ENCODE measurements at places on chromosomes 7 and 10.

DNA sequence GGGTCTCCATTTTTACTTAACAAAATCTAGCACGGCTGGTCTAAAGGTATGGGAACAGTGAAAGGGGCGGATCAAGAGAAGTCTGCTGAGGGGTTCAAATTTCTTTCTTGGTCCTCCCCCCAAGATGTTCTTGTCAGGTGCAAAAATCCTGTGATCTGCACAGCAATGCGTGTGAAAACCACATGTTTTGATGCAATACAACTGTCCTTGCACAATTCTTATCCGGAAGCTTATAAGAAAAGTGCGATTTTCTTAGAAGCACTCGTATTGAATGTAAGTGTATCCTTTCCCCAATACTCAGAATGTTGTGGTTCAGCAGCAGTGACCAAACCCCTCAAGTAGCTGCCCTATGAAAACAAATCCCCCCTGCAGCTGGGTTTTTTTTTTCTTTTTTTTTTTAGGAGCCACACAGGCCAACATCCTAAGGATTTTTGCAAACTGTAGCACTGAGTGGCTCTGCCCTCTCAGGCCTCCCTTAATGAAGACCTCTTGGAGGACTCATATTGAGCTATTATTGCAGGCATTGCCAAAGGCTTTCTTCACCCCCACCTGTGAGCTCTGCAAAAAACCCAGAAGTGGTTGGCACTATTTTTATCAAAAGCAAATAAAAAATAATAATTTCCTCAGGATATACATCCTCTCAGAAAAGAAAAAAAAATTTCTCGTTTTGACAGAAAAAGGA lies 151.9 kb upstream of the ITGB1 start:
- no peak for DNase-seq
- H3K4me3 ChIP-seq, result no peak overlapping the region
- no peaks in the 10 kb centered on the region for H3K4me1 ChIP-seq
- H3K27me3 ChIP-seq, result peaks cover 5% of the 10 kb centered on the region

- peaks cover 39% of the 10 kb centered on the region for H3K36me3 ChIP-seq
- DNase-seq, result peak; percentile 73
- no peaks in the 10 kb centered on the region for H3K27me3 ChIP-seq
- peaks cover 5% of the 10 kb centered on the region for H3K4me1 ChIP-seq
- no peak overlapping the region for H3K27ac ChIP-seq
- no peak overlapping the region for H3K4me3 ChIP-seq
Observed at GRCh38 chr10:70880077-70880534, 8.3 kb downstream of the PCBD1 start.

DNA sequence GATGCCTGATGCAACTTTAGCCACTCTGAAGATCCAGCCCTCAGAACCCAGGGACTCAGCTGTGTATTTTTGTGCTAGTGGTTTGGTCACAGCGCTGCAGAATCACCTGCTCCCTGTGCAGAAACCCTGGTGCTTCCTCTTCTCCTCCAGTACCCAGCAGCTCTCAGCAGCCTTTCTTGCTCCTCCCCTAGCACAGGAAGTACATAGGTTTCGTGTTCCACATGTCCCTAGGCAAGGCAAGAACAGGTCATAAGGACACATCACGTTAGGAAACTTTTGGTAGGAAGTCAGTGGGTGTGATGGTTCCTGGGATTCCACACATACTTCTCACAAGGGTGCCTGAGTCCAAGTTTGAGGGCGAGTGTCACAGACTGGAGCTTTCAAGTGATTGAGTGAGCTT lies 167.9 kb upstream of the PRSS1 start:
- DNase-seq, result no peak
- H3K4me3 ChIP-seq, result no peak overlapping the region
- no peaks in the 10 kb centered on the region for H3K27me3 ChIP-seq
- H3K27ac ChIP-seq, result no peak overlapping the region
- no peaks in the 10 kb centered on the region for H3K36me3 ChIP-seq

GRCh38 chr10:59852670-59853069 lies 53.7 kb downstream of the CCDC6 start:
- H3K36me3 ChIP-seq, result no peaks in the 10 kb centered on the region
- H3K4me1 ChIP-seq, result peaks cover 3% of the 10 kb centered on the region
- no peak overlapping the region for H3K4me3 ChIP-seq
- no peak for DNase-seq
- no peak overlapping the region for H3K27ac ChIP-seq

DNA sequence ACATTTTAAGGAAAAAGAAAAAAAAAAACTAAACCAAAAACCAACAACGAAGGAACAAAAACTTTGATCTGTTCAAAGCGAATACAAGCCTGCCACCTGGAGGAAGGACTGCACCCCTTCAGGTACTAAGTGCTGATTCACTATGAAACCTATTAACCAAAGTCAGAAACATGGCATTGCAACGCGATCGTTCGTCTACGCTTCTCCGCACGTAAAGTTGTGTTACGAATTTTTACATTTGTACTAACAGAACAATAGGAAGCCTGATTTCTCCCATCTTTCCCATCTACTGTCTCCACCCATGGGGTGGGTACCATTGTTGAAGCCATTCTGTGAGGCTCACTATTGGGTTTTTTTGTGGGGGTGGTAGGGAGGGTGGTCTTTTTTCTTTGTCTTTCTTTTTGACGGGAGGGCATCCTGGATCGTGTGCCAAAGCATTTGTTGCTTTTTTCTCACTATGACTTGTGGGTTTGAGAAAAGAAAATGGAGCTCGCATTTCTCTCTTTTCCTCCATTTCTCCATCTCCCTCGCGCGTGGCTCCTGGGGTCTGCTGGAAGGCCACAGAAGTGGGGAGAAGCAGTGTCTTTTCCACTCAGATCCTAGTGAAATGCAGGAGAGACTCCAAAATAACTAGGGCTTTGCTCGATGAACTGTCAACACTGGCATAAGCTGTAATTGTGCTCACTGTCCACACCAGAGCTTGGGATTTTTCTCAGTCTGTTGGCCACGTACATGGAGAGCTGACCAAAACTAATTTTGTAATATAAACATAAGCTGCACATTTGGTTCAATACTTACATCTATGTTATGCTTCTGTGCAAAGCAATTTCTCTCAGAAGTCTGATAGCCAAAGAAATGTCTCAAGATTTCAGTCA lies 100.9 kb upstream of the YAE1 start:
- H3K27ac ChIP-seq, result no peak overlapping the region
- no peak for DNase-seq
- H3K27me3 ChIP-seq, result no peaks in the 10 kb centered on the region
- H3K36me3 ChIP-seq, result no peaks in the 10 kb centered on the region
- no peaks in the 10 kb centered on the region for H3K4me1 ChIP-seq

GRCh38 chr7:47893238-47893637 lies 55.0 kb downstream of the PKD1L1 start:
- no peaks in the 10 kb centered on the region for H3K36me3 ChIP-seq
- H3K27ac ChIP-seq, result no peak overlapping the region
- no peak overlapping the region for H3K4me3 ChIP-seq
- no peak for DNase-seq

DNA sequence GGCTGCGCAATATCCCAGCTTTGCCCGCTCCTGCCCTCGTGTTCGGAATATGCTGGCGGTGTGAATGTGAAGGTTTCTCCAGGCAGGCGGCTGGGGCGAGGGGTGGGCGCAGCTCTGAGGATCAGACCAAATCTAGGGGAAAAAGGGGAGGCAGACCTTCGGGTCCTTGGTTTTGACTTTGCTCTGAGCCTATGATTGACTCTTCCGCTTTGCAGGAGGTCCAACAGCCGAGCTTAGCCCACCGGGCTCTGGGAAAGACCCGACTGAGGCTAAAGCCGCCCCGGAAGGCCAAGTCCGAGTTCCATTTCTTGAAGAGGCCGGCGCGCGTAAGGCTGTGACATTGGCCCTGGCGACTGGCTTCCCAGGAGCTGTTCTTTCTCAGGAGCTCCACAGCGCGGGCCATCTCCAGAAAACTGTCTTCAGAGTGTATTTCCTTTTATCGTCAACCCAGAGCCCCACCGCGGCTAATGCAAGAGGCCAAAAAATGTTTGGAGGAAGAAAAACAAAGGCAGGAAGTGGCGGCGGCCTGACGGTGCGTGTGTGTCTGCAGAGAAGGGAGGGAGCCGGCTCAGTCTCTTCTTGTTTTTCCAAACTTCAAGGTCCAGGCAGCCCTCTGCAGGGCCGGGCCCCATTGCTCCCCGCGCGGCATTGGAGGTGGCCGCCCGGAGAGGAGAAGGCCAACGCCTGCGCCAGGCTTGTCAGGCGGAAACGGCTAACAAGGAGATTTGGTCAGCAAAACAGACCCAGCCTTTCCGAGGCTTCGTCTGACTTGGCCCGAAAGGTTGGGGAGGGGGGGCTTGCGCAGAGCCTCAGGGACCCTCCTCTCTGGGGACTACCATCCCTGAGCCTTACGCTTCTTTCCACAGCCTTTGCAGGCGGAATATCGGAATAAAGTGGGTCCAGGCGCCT lies 3.6 kb upstream of the HOXA11 start:
- H3K4me1 ChIP-seq, result peaks cover 27% of the 10 kb centered on the region
- H3K4me3 ChIP-seq, result no peak overlapping the region
- peaks cover 48% of the 10 kb centered on the region for H3K27me3 ChIP-seq
- H3K36me3 ChIP-seq, result no peaks in the 10 kb centered on the region

- H3K27ac ChIP-seq, result no peak overlapping the region
- H3K4me3 ChIP-seq, result no peak overlapping the region
- H3K27me3 ChIP-seq, result no peaks in the 10 kb centered on the region
- no peaks in the 10 kb centered on the region for H3K36me3 ChIP-seq
- no peak for DNase-seq
- H3K4me1 ChIP-seq, result no peaks in the 10 kb centered on the region
Observed at GRCh38 chr10:71666639-71667386, 52.8 kb downstream of the C10orf105 start.

DNA sequence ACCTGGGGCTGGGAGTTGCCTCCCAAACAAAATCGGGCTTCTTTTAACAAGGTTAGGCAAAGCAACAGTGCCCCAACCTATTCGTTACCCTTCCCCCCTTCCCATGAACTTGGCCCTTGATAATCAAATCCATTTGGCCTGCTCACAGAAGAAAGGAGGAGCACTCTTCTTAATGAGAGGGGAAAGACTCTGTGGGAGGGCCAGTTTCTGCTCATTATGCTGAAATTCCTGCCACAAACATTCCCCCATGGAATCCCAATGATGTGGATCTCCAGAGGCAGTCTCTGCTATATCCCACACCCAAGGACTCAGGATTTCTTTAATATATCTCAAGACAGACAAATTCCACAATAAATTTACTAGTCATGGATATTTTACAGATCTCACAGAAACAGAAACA lies 43.0 kb downstream of the LSM5 start:
- H3K27ac ChIP-seq, result no peak overlapping the region
- no peak for DNase-seq
- no peaks in the 10 kb centered on the region for H3K36me3 ChIP-seq
- no peak overlapping the region for H3K4me3 ChIP-seq
- no peaks in the 10 kb centered on the region for H3K27me3 ChIP-seq

- no peaks in the 10 kb centered on the region for H3K4me1 ChIP-seq
- no peak overlapping the region for H3K4me3 ChIP-seq
- no peak overlapping the region for H3K27ac ChIP-seq
- H3K27me3 ChIP-seq, result no peaks in the 10 kb centered on the region
Observed at GRCh38 chr7:94957061-94957460, 49.7 kb downstream of the PPP1R9A start.

GRCh38 chr7:157671358-157672255 lies 334.8 kb downstream of the DNAJB6 start:
- H3K4me1 ChIP-seq, result no peaks in the 10 kb centered on the region
- no peak overlapping the region for H3K4me3 ChIP-seq
- no peak overlapping the region for H3K27ac ChIP-seq
- DNase-seq, result no peak
- no peaks in the 10 kb centered on the region for H3K36me3 ChIP-seq

DNA sequence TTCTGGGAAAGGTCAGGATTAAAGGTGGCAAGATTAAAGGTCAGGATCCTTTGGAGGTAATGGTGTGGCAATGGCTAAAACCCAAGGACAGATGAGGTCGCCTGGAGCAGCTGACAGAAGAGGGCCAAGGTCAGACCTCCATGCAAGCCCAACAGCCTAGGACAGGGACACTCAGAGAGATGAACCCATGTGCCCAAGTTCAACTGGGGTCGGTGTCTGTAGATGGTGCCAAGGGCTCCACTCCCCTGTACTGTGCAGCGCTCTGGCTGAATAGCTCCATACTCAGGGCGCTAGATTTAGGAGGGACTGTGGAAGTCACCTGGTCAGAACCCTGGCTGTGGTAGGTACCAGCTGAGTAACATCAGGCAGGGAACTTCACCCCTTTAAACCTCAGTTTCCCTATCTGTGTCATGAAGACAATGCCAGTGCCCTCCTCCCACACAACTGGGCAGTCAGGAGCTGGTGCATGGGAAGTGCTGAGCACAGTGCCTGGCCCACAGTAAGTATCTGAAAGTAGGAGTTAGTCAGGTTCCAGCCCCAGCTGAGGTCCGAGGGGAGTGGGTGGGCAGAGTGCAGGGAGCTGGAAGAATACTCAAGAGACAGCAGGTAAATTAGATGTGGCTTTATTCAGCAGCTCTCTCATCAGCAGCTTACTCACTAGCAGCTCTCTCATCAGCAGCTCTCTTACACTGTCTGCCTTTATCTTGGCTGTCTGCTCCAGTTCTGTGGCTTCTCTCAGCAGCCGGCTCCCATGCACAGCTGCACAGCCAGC lies 327.1 kb downstream of the GLRX3 start:
- H3K36me3 ChIP-seq, result no peaks in the 10 kb centered on the region
- no peak overlapping the region for H3K27ac ChIP-seq
- no peaks in the 10 kb centered on the region for H3K4me1 ChIP-seq
- H3K4me3 ChIP-seq, result no peak overlapping the region
- DNase-seq, result peak; percentile 17

DNA sequence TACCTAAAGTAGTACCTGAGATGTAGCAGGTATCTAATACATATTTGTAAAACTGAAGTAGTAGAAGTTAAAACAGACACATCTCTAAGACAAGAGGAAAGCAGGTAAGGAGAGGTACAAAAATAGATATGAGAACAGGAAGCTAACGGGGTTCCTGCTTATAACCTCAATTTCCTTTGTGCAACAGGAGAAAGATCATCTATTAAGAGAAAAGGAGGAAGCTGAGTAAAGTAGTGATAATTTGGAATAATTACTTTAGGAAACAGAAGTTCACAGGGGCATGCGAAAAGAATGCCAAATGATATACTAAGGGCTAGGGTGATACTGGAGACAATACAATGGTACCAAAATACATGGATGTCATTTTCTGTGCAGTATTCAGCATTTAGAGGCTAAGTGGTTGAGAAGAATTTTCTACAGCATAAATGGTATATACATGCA lies 108.7 kb downstream of the NRBF2 start:
- H3K27me3 ChIP-seq, result no peaks in the 10 kb centered on the region
- no peak overlapping the region for H3K4me3 ChIP-seq
- DNase-seq, result no peak
- peak overlapping the region; percentile 14 for H3K27ac ChIP-seq

DNA sequence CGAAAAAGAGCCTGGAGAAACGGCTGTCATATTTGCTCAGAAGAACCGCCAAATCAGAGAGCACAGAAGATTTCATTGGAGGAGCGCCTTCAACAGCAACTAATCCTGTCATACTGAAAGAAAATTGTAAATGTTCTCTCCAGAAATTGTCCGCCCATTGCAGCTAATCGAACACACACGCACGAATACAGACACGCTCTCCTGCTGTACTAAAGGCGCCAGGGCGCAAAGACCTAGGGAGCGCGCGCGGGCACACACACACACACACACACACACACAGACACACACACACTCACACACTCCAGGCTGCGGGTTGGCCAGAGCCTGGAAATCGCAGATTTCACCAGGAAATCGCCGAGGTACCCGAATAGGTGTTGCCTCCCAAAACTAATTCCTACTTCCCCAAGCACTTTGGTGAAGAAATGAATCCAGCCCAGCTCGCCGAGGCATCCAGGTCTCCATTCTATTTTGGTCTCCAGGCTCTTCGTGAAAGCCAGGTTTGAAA lies at the start of gene CHRM2:
Gene CHRM2 (plus strand): TSS at position 157 of the 505 bp plus-strand sequence. CDS start 146,214 bp downstream, outside the sequence.
- no peak within 1 kb of the TSS for H3K27ac ChIP-seq
- DNase-seq, result no peak
- no peak within 1 kb of the TSS for H3K4me3 ChIP-seq
- peaks cover 9% of the 10 kb centered on the region for H3K27me3 ChIP-seq
- no peaks in the 10 kb centered on the region for H3K36me3 ChIP-seq
